ENCODE measurements at places on chromosomes 7 and 10.

DNA sequence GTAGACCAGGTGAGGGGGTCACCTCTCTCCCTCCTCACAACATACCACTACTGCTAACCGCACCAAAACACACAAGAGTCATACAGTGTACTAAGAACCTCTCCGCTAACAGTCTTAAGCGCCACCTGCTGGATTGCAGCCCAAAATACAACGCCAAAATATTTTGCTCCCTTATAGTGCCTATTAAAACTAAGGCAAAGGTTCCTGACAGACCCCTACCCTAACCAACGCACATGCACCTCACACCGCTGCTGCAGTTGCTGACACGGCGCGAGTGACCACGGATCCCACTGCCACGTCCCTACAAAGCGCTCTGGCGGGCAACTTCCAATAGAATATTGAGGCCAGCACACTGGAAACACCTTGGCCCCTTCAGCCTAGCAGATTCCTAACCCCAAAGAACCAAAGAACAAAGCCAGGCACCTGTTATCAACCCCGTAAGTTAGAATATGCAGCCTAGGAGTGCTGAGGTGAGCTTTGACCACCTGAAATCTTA is 563.6 kb upstream of the SEMA3D start:
- peak; percentile 43 for DNase-seq

GRCh38 chr10:49178489-49179471 is 9.4 kb downstream of the TMEM273 start:
- DNase-seq, result no peak

DNA sequence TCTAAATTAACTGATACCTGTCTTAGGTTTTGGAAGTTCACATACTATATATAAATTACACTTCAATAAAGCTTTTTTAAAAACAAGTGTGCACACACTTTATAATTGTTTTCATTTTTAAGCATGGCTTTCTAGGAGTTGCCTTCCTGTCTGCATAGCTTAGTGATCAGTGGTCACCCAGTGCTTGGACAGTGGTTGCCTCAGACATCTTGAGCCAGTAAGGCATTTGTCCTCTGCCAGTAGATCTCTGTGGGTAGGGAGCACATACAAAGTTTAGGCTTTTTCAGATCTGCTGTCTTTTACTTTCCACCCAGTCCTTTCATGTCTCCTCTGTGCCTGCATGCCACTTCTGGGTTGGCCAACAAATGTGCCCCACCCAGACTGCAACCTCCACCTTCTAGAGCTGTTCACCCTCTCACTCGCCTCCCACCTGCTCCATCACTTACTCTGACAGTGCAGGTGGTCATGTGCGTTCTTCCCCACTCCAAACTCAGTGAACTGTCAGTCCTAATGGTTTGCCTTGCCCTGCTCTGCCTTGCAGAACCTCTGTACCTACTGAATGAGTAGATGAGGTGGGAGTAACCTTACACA is 31.7 kb downstream of the TPST1 start:
- no peak for DNase-seq

- DNase-seq, result no peak
These were observed 59.0 kb upstream of the GTF2I start for GRCh38 chr7:74598558-74598957.

- DNase-seq, result no peak
These were observed 19.7 kb upstream of the CCDC6 start for GRCh38 chr10:59926086-59926485.

- no peak for DNase-seq
These were observed 627.4 kb downstream of the CALN1 start for GRCh38 chr7:71784781-71785180.

DNA sequence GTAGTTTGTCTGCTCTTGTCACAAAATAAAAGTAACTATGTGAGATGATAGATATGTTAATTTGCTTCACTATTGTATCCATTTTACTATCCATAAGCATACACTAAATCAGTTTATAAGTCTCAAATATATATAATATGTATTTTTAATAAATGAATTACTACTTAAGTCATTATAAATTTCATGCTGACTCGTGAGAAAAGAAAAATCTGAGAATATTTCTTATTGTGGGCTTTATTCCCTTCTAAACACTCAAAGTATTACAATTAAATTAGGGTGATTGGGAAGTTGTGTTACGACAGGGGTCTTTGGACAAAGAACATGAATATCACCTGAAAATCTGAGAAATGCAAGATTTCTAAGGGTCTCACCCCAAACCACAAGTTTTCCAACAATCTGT is 48.7 kb upstream of the RELN start:
- no peak for DNase-seq

All from GM10248 (cell line).